Activated T-cell treated with anti-CD3 and anti-CD28 coated beads, Interleukin-2, amount 50 U/mL, for 4 hours (primary cell): ENCODE measurements at places on chromosomes 3 and 15. TPM values are rescaled to one million over a fixed set of nuclear protein-coding genes. Genes with fewer than 3 reads are reported as not detected.

DNA sequence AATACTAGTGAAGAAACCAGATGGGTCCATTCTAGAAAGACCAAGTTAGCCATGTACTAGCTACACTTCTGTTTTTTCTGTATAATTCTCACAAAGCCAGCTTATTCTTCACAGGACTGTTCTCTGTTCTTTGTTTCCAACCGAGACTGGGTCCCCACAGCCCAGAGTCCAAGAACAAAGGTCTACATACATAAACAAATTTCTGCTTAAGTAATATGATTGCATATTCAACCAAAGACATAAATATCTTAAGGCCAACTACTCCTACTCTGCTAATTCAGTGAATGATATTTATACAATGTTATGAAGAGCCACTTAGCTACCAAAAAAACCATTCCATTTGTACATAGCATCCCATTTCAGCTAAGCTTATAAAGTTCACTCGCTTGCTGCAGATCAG, 299.8 kb upstream of the CCDC54 start:
- no peak for DNase-seq

CRYGS gene
- 1.7 TPM for total RNA-seq

DNA sequence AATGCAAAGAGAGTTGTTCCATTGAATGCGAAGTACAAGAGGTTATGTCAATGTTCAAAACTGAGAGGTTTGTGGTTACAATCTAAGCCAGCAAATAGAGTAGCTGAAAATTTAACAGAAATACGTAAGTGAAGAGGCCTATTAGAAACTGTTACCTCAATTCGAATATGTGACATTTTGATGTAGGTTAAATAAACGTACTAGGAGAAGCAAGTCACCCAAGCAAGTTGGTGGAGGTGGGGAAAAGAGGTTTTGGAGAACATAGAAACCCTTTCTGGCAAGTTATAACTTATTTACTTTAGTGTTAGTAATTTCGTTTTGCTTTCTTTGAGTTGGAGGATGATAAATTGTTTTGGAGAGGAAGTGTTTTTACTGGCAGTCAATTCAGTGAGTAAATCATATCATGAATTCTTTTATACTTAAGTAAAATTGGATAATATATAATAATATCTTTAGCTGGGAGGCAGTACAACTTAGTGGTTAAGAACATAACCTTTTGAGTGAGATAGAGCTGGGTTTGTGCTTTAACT, 91.2 kb upstream of the NAALADL2 start:
- no peak for DNase-seq

DNA sequence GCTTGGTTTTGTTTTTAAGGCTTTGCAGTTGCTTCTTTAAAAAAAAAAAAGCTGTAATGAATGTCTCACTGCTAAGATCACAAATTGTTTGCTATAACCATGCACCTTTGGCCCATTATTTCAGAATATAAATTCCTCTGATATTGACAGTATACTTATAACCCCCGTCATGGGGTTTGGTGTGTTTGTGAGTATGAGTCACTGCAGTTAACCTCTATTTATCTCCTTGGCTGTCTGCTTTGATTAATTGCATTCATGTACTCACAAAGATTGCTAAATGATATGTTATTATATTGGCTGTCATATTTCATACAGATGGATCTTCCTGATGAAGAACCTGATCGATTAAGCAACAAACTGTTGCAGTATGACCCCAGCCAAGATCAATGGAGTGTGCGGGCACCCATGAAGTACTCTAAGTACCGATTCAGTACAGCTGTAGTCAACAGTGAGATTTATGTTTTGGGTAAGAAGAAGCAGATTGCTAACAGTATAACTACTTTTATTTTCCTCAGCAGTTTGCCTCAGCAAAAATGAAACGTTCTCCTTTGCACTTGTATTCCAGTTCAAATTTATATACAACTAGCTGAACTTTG, 14.9 kb downstream of the KBTBD12 start:
- no peak for DNase-seq

DNA sequence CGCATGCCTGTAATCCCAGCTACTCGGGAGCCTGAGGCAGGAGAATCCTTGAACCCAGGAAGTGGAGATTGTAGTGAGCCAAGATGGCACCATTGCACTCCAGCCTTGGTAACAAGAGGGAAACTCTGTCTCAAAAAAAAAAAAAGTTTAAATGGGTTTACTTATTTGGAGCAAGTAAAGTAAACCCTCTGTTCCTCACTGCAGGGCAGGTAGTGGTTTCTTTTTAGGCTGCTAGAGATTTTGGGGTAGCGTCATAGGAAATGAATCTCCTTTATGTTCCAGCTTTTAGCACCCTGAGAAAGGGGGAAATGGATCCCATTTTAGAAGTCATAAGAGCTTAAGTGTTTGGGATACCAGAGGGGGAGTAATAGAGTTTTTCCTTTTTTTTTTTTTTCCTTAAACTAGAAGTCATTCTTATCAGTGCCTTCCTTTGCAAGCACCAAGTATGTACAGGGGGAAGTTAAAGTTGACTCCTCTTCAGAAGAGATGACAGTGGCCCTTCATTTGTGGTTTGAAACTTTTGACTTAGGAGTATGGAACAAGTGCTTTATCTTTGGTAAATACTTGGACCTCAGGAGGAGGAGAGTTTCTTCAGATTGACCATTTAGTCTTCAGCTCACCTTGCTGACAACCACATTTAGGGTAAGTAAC, 8.0 kb downstream of the PXK start:
- DNase-seq = no peak

OR5H2 gene
- not detected for total RNA-seq

GRCh38 chr3:123081718-123082369, 15.0 kb downstream of the PDIA5 start:
- DNase-seq = no peak

PAQR9 gene
- not detected for total RNA-seq

DCP1A gene
- 61.5 TPM for total RNA-seq
